ENCODE measurements at places on chromosomes 16 and 17.

DNA sequence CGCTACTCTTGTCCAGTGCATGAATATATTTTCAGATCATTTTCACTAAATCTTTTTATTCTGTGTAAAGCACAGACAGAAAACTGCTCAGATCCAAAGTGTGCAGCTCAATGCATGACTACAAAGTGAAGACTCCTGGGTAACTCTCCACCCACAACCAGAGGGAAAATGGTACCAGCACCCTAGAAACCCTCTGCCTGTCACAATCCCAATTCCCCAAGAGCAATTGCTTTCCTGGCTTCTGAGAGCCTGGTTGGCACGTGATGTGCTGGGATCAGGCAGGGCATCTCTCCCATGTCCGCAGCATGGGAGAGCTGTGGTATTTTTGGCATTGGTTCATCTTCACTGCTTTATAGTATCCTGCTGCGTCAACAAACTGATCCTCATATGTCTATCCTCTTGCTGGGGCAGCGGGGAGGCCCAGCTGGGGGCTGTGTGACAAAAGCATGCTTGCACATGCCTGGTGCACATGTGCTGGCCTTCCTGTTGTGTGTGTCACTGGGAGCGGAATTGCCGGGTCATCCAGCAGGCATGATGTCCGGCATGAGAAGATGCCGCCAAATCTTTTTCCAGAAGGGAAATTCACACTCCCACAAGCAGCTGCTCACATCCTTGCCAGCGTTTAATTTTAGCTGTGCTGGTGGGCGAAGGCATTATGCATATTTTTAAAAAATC is 278.9 kb upstream of the FOXF1 start:
- no peak for DNase-seq

- DNase-seq, result no peak
Observed at GRCh38 chr17:78818932-78819331, 21.7 kb downstream of the USP36 start.

- no peak for DNase-seq
Observed at GRCh38 chr17:3986270-3986938, 22.2 kb upstream of the ATP2A3 start.

DNA sequence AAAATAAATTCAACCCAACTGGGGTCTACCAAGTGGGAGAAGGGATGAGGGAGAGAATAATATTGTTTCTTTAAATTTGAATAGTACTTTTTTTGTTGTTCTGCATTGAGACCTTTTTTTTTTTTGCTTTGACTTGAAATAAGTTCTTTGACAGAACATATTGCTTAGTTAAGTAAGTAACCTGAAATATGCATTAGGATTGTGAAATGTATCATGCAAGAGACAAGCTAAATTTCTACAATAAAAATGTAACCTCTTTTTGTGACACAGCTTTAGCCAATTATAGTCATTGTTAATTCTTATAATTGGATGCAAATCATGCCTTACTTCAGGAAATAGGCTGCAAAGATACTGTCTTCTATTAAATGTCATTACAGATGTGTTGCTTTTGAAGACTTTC is 150.0 kb upstream of the GOT2 start:
- no peak for DNase-seq

DNA sequence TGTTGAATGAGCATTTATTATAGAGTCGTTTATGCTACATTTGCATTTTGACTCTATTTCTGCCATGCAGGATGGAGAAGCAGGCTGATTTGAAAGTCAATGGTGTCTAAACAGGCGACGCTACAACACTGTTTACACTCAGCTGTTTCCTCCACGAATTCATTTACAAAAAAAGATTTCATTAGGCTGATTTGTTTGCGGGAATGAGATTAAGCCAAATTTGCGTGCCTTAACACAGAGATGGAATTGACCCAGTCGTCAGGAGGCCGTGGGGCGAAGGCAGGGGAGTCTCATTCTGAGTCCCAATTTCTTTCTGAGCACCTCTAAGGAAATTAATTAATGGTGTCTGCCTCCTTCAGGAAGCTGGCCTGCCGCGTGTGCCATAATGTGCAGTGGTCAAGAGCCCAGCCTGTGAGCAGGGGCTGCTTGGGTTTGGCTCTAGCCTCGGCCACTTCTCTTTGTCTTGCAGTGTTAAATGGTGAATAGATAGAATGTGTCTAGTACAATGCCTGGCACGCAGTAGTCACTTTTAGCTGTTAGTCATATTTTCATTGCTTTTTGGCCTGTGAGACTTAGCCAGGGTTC is 88.6 kb upstream of the NKD1 start:
- DNase-seq, result no peak

- no peak for DNase-seq
Observed at GRCh38 chr16:21584817-21585216, 14.6 kb upstream of the METTL9 start.

- DNase-seq, result no peak
Observed at GRCh38 chr16:79500286-79500685, 100.3 kb downstream of the MAF start.

DNA sequence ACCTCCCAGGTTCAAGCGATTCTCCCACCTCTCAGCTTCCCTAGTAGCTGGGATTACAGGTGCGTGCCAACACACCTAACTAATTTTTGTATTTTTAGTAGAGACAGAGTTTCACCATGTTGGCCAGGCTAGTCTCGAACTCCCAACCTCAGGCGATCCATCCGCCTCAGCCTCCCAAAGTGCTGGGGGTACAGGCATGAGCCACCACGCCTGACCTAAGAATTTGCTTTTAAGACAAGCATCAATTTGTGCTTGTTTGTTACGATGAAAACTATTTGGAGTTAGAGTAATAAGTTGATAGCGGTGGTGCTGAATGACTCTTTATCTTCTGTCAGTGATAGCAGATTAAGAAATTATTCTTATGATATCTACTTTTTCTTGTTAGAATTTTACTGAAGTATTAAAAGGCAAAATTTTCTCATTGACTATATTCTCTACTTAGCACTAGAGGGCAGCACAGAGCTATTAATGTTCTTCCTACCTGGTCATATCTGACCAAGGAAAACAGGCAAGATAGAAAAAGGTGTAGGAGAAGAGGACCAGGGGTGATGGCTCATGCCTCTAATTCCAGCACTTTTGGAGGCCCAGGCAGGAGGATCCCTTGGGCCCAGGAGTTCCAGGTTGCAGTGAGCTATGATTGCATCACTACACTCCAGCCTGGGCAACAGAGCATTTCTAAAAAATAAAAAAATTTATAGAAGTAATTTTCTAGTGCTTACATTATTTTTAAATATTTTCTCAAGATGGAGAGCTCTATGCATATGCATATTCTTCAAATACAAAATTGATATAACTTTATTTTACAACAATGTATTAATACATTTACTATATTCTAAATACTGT is 24.5 kb downstream of the STXBP4 start:
- no peak for DNase-seq
